CD8-positive, alpha-beta memory T cell (primary cell): ENCODE measurements at places on chromosomes 2 and 18. TPM values are rescaled to one million over a fixed set of nuclear protein-coding genes. Genes with fewer than 3 reads are reported as not detected.

DNA sequence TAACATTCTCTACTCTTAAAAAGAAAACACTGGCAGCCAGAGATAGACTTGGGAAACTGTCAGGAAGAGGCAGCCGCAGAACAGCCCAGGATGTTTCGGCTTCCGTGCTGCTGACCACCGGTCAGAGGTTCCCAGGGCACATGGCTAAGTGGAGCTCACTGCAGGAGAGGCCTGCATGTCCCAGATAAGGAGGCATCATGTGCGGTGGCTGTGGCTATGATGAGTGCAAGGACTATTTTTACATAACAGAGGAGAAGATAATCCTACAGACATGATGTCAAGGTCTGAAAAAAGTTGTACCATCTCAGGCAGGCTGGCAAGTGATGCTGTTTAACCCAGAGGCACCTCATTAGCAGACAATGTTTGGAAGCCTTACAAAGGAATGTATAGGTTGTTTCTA, 252.3 kb downstream of the CYRIA start:
- H3K4me3 ChIP-seq: no peak overlapping the region
- no peak overlapping the region for H3K27ac ChIP-seq
- no peaks in the 10 kb centered on the region for H3K27me3 ChIP-seq
- no peaks in the 10 kb centered on the region for H3K4me1 ChIP-seq
- no peaks in the 10 kb centered on the region for H3K36me3 ChIP-seq

DNA sequence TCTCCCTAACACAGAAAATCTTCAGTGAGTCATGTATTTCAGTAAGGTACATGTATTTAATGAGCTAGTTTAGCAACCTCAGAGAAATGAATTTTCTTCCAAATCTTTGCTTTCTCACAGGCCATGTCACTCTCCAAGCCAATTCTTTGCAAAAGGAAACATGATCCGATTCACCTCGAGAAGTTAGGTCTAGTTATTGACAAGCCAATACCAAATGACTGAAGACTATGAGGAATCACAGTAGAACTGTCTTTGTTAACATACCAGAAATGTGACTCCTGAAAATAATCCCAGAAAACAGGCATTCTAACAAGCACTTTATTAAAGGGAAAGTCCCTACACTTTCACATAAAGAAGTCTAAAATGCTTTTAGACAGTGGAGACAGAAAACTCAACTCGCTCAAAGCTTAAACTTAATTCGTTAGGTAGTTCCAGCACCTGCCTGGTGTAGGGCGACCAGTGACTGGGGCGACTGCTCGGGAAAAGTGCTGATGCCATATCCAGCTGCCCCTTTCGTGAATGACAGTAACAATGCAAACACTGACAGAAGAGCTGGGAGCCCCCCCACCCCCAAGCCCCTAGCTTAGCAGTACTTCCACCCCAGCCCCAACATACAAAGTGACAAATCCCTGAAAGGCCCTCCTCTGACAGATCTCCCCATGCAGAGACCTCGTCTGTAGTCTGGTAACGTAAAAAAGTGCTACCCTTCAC, 1.8 kb downstream of the MEMO1 start:
- H3K4me3 ChIP-seq: peak overlapping the region; percentile 44
- no peaks in the 10 kb centered on the region for H3K36me3 ChIP-seq
- peak overlapping the region; percentile 69 for H3K27ac ChIP-seq
- peaks cover 42% of the 10 kb centered on the region for H3K4me1 ChIP-seq
- DNase-seq: no peak

The GREB1 gene
- 0.94 TPM for total RNA-seq

DNA sequence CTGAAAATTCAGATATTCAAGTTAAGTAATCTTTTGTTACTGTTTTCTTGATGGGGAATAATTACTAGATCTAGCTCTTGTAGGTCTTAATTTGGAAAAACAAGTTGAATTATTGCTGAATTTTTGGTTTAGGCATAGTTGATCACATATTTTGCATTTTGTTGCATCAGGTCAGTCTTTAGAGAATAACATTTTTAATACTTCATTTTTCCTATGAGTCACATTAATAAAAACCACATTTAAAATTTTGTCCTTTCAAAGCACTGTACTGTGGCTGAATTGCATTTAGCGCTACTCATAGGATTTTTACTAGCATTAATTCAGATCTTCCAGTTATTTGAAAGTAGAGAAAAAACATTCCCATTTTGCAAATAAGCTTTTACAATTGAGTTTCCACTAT, 23.2 kb downstream of the MAP4K4 start:
- no peak for DNase-seq
- no peaks in the 10 kb centered on the region for H3K27me3 ChIP-seq
- no peaks in the 10 kb centered on the region for H3K36me3 ChIP-seq
- no peak overlapping the region for H3K4me3 ChIP-seq

The LAMA3 gene
- not detected for total RNA-seq

The SLC9A2 gene
- not detected for total RNA-seq

DNA sequence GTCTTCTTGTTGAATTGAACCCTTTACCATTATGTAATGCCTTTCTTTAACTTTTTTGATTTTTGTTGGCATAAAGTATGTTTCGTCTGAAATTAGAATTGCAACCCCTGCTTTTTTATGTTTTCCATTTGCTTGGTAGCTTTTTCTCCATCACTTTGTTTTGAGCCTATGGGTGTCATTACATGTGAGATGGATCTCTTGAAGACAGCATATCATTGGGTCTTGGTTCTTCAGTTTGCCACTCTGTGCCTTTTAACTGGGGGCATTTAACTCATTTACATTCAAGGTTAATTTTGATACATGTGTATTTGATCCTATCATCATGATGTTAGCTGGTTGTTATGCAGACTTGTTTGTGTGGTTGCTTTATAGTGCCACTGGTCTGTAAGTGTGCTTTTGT, 489.4 kb upstream of the TNP1 start:
- no peaks in the 10 kb centered on the region for H3K27me3 ChIP-seq
- no peak overlapping the region for H3K4me3 ChIP-seq
- no peaks in the 10 kb centered on the region for H3K36me3 ChIP-seq
- no peak for DNase-seq
- H3K4me1 ChIP-seq: no peaks in the 10 kb centered on the region

GRCh38 chr2:226984750-226985582, 149.1 kb downstream of the RHBDD1 start:
- no peak overlapping the region for H3K27ac ChIP-seq
- no peaks in the 10 kb centered on the region for H3K36me3 ChIP-seq
- peaks cover 7% of the 10 kb centered on the region for H3K4me1 ChIP-seq
- no peak overlapping the region for H3K4me3 ChIP-seq
- DNase-seq: no peak

DNA sequence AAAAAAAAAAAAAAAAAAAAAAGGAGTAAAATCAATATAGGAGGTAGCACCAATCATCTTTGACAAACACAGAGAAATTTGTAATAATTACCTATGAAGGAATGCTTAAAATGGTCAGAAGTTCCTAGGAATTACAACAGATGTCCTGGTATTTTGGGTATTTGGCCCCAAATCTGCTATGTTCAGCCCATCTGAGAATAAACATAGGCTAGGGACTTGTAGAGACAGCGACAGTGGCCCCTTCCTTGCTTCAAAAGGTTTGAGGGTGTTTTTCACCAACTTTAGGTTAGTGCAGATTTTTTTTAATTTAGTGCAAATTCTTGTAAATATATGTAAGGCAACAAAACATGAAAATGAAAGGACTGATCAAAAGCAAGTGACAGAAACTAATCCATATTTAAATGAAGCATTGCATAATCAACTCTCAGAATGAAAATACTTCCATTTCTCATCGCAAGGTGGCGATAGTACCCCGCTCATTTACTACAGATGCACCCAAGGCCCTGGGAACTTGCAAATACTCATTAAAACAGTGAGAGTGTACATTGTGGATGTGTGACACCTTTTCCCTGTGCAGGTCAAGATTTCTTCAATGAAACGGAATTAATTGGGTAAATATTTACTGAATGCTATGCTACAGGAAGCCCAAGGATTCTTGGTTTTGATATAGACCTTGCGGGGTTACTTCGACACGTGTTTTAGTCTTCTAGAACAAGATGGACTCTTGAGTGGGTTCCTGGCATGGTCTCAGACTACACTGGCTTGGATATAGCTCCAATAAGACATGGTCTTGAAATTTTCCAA, 44.6 kb downstream of the FAM124B start:
- H3K27ac ChIP-seq: no peak overlapping the region
- no peaks in the 10 kb centered on the region for H3K27me3 ChIP-seq
- no peaks in the 10 kb centered on the region for H3K36me3 ChIP-seq
- H3K4me1 ChIP-seq: no peaks in the 10 kb centered on the region
- peak; percentile 39 for DNase-seq

The KLHL41 gene
- total RNA-seq: 0.27 TPM

The BBS5 gene
- total RNA-seq: 4.8 TPM
